ENCODE measurements at places on chromosomes 1 and 21.

- no peak for DNase-seq
These were observed 149.2 kb downstream of the BEND5 start for GRCh38 chr1:48627486-48627885.

GRCh38 chr1:13517193-13517812, 3.5 kb upstream of the LRRC38 start:
- no peak for DNase-seq

GRCh38 chr1:91925644-91926435, 23.4 kb upstream of the BRDT start:
- DNase-seq = no peak

GRCh38 chr1:95084317-95085176, 11.8 kb upstream of the ALG14 start:
- no peak for DNase-seq

DNA sequence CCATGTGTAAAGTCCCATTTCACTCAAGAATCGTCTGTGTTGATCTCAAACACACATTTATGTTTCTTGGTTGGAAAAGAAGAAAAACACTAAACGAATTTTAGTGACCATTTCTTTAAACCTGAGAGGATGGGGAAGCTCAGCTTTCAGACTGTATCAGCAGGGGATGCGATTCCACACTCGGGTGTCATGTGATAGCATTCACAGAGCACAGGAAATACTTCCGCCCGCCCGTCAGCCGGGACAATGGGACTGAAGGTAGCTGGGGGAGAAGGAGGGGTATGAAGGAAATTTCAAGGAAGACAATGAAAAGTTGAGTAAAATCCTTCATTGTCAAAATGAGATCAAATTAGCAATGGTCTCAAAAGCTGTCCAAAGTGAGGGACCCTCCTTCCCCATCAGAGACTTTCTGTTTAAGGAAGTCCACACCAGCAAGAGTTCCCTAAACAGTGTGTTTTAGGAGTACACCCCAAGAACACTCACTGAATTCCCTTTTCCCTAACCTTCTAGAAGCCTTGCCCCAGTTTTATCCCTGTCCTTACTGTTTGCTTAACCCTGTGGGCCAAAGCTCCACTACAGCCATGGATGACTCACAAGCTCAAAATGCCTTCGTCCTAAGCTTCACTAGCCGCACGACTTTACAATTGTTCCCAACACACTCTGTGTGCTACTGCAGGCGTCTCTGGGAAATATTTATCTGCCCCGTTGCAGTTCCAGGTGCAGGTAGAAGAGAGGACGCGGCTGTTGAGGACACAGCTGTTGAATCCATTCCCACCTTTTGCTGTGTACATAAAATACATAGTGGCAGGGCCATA, 51.4 kb upstream of the SIM2 start:
- DNase-seq = no peak

DNA sequence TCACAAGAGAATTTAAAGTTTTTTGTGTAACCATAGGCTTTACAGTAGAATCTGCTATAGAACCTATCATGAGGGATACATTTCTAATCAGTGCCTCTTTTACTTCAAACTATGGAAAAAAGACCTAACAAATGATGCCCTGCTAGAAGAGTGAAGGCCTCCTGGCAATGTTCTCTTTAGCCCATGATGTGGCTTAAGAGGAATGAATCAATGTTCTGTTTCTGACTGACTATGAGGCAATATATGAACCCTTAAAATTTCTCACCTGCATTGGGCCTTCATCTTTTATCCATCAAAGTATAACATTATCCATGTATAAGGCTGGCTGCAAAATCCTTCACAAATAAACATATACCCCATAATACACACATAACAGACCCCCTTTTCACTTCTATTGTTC, 65.7 kb upstream of the IL12RB2 start:
- DNase-seq = no peak

DNA sequence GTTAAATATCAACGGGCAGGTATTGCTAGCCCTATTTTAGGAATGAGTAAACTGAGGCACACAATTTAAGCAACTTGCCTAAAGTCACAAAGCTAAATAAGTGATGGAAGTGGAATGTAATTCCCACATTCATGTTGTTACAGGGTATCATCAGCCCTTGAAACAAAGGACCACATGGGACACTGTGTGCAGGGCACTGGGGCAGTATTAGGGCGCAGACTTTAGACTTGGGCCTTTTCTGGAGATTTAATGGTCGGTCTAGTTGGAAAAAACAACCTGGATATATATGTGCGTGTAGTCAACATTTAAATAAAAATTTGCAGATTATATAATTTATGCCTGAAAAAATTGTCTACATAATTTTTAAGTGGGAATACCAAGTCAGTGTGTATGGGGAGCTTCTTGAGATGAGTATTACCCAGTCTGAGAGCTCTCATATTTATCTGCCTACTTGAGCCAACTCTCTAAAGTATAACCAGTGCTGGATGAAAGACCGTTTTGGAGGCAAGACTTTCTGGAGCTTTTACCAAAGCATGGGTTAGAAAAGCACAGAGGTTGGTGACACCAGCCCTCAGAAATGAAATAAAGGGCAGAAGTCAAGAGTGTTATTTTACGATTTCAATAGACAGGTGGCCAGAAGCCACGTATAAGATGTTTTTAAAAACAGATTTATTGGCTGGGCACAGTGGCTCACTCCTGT, 1.6 kb downstream of the KDM1A start:
- no peak for DNase-seq

DNA sequence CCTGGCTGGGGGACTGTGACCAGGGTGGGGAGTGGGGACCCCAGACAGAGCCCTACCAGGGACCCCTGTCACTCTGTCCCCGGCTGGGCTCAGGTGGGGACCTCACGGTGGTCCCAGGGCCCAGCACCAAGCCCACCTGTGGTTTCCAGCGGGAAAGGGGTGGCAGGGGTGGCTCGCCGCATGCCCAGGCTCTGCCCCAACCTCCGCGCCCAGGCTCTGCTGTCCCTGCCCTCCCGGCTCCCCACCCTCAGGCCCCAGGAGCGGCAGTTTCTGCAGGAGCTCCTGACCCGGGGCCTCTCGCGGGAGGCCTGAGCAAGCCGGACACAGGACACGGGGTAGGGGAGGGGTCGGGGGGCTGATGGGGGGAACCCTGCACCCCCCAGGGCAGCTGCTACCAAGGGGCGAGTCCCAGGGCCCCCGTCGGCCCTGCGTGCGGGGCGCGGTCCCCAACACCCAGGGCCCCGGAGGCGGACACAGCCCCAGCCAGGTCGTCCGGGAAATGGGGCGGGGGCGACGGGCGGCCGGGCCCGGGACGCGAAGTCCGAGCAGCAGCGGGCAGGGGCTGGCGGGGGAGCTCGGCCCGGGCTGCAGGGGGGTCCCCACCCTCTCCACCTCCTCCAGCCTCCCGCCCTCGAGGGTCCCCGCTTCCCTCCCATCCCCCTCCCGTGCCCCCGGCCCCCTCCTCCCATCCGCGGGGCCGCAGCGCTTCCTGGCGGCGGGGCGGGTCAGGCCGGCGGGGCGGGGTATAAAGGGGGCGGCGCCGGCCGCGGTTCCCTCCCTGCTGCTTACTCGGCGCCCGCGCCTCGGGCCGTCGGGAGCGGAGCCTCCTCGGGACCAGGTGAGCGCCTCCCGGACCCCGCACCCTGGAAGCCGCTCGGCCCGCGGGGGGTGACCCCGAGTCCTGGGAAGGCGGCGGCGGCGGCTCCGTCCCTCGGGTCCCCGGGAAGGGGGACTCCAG, at the start of gene COL6A2:
TSS of gene COL6A2 (plus strand) at position 777 of the 958 bp plus-strand sequence.
- peak; percentile 74 for DNase-seq

DNA sequence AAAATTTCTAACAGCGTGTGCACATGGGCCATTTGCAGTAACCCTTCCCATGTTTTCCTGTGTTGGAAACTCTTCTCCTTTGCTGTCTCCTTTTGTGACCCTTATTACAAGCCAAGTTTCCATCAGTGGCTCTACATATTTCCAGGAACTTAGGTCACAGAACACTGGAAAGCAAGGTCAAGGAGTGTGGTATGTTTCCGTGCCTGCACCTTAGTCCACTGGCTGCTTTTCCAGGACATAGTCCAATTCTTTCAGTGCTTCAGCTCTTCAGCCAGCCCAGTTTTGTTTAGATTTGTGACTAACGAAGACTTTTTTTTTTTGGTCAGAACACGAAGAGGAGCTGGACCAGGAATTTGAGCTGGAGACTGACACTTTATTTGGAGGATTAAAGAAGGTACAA, 33.8 kb downstream of the HHAT start:
- DNase-seq = no peak

- DNase-seq = no peak
These were observed 22.5 kb downstream of the DISP3 start for GRCh38 chr1:11501491-11501897.

- no peak for DNase-seq
These were observed 198.5 kb downstream of the PLA2G4A start for GRCh38 chr1:187027253-187027652.

GRCh38 chr1:31447210-31447609, 34.2 kb downstream of the SERINC2 start:
- DNase-seq = no peak

- DNase-seq = no peak
These were observed 12.3 kb downstream of the CHIT1 start for GRCh38 chr1:203217139-203217655.

- no peak for DNase-seq
These were observed 57.1 kb upstream of the ATP1B1 start for GRCh38 chr1:169049258-169049938.

- DNase-seq = no peak
These were observed 14.6 kb upstream of the COL16A1 start for GRCh38 chr1:31718327-31718897.

DNA sequence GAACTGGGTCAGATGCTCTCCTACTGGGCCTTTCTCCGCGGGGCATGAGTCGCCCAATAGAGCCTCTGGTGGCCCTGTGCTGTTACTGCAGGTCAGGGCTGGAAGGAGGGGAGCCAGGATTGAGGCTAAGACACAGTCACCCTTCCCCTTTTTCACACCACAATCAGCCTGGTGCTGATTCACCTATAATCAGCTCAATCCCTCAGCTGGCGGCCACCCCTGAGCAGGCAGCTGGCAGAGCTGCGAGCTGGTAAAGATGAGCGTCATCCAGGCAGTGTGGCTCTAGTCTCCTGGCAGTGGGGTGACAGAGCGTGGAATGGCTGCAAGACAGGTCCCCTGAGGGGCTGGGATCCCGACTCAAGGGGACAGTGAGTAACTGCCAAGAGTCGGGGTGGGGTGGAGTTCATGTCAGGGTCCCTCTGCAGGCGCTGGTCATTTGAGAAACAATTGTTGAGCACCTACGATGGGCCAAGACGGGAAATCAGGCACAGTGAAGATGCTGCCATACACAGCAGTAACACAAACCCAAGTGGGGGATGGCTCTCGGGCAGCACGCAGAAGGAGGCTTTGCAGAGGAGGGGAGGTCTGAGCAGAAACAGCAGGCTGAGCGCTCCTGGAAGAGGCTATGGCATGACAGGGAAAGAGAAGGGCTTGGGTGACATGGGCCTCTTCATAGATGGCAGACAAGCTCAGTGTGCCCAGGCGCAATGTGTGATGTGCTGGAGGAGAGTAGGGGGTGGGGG, 21.8 kb downstream of the ATF3 start:
- peak; percentile 62 for DNase-seq

GRCh38 chr21:35953597-35953996, 106.7 kb downstream of the SETD4 start:
- no peak for DNase-seq

DNA sequence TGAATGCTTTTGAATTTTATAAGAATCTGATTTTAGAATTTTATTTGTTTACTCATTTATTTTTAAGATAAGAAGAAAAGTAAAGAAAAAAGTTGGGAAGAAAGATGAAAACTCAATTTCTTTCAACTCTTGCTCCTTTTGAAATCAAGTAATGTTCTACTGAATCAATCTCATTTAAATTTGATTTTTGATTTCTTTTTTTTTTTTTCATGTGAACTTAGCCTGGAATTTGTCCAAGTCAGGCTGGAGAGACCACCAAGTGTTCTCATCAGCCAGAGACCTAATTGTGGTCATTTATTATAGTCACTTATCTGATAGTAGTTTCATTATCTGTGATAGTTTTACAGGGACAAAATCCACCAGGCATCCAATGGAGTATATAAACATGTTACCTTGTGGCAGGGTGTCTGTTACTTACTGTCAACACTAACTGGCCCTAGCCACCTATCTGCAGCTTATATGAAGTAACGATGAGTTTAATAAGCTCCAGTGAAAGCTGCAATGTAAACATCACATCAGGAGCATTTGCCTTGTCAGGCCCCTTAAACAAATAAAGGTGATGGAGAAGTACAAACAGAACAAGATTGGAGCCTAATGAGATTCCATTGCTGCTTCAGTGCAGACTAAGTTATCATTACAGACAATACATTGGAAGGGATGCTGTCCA, 39.2 kb downstream of the HLX start:
- DNase-seq = no peak

GRCh38 chr1:23736437-23737134, 6.7 kb upstream of the ELOA start:
- DNase-seq = no peak

GRCh38 chr1:93528412-93528811, 80.5 kb downstream of the FNBP1L start:
- DNase-seq = no peak

DNA sequence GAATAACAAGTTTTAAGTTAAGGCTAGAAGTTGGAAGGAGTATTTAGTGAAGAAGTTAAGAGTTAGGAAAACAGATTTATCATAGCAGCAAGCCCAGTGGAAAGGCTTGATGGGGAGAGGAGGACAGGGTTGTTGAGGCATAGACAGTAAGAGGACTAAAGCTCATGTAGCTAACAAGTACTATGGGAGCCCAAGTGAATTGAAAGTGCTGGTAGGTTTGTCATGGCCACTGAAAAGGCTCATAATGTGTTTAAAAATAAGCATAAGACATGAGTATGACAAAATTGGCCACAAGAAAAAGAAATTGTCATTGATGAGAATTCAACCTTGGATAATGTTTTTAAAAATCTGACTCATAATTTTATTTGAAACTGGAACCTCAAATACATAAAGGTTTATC, 49.2 kb upstream of the CRB1 start:
- DNase-seq = no peak

DNA sequence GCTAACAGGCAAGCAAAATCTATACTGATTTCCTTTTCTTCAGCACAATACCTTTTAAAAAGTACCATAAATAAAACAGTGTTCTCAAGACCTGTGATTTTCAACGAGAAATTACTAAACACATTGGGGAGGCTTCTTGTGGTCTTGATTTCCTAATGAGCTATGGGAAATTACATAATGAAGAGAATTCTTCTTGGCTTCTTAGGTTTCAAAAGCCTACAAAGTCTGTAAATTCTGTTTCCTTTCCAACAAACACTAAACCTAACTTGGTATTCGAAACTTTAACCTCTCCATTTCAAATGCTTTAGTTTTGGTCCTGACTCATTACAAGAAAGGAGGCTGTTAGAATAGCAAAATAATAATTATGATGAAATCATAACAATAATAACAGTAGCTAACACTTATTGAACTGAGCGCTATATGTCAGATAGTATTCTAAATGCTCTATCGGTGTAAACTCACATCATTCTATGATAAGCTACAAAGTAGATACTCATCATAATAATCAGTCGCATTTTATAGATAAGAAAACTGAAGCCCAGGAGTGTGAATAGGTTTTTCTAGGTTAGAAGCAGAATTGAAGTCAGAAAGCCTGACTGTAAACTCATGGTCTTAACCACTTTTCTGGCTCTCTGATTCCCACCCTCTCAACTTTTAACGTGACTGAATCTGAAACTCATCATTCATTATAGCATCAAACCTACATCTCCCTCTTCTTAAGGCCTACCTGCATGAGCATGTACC, 486.7 kb downstream of the SMYD3 start:
- no peak for DNase-seq

GRCh38 chr1:5837976-5838653, 154.1 kb downstream of the NPHP4 start:
- no peak for DNase-seq

GRCh38 chr1:175126347-175126746, 58.7 kb downstream of the TNN start:
- DNase-seq = no peak

- peak; percentile 81 for DNase-seq
These were observed at the start of gene CAPN2 for GRCh38 chr1:223712194-223712849. Gene CAPN2 (plus strand): TSS chr1:223712539. CDS start chr1:223712641, 102 bp downstream.

Data from activated naive CD8-positive, alpha-beta T cell treated with anti-CD3 and anti-CD28 coated beads, Interleukin-2, amount 10 ng/mL, durations not matched to agents 7 days and 5 days (primary cell).